Gastrocnemius medialis (tissue), 4 donors: ENCODE measurements at places on chromosomes 11 and 22. TPM values are rescaled to one million over a fixed set of nuclear protein-coding genes. Genes with fewer than 3 reads are reported as not detected.

The SLC22A12 gene
- not detected for total RNA-seq

The OR51B4 gene
- not detected for total RNA-seq

The APBB1 gene
- total RNA-seq: 49.2 TPM

The MUC2 gene
- total RNA-seq: not detected

The CREB3L1 gene
- total RNA-seq: 0.69 TPM

The PLA2G3 gene
- total RNA-seq: not detected

The SLC7A4 gene
- total RNA-seq: not detected

The CEP126 gene
- total RNA-seq: 0.42 TPM

The CRYBB1 gene
- 0.97 TPM for total RNA-seq

The FOLR1 gene
- total RNA-seq: not detected

GRCh38 chr11:65532388-65533064 lies 7.6 kb downstream of the SCYL1 start:
- no peak for DNase-seq
- no peak overlapping the region for H3K27ac ChIP-seq
- no peaks in the 10 kb centered on the region for H3K27me3 ChIP-seq
- peaks cover 73% of the 10 kb centered on the region for H3K36me3 ChIP-seq

GRCh38 chr22:44992166-44992565 lies 17.6 kb downstream of the PHF21B start:
- no peak overlapping the region for H3K27ac ChIP-seq
- no peaks in the 10 kb centered on the region for H3K36me3 ChIP-seq
- no peak overlapping the region for H3K4me3 ChIP-seq
- H3K4me1 ChIP-seq: no peaks in the 10 kb centered on the region
- no peaks in the 10 kb centered on the region for H3K27me3 ChIP-seq

- H3K36me3 ChIP-seq: no peaks in the 10 kb centered on the region
- peaks cover 2% of the 10 kb centered on the region for H3K27me3 ChIP-seq
These were observed 7.2 kb downstream of the PHOX2A start for GRCh38 chr11:72236774-72237111.

DNA sequence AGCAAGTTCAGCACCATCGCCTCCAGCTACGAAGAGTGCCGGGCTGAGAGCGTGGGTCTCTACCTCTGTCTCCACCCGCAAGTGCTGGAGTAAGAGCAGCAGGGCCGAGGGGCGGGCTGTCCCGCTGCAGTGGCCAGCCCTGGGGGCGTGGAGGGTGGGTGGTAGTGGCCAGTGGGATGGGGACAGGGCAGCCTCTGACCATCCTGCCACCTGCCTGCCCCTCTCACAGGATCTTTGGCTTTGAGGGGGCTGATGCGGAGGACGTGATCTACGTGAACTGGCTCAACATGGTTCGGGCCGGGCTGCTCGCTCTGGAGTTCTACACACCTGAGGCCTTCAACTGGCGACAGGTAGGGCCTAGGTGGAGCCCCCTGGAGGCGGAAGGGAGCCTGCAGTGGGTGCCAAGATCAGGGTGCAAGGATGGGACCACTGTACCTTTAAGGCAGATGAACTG lies 15.0 kb upstream of the BBS1 start:
- H3K36me3 ChIP-seq: peaks cover 71% of the 10 kb centered on the region
- H3K4me3 ChIP-seq: no peak overlapping the region
- H3K4me1 ChIP-seq: no peaks in the 10 kb centered on the region
- no peaks in the 10 kb centered on the region for H3K27me3 ChIP-seq
- DNase-seq: no peak

DNA sequence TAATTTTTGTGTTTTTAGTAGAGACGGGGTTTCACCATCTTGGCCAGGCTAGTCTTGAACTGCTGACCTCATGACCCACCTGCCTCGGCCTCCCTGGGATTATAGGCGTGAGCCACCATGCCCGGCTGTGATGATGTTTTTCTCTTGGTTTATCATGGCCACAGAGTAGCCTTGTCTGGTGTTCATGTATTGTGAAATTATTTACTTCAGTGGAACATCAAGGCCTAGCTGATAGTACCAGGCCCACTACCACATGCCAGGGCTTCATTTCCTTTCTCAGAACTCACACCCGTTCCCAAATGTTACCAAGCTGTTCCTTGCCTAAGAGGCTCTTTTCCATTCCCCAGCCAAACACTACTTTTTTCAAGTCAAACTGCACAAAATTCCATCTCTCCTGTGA lies 6.1 kb upstream of the DDB2 start:
- no peaks in the 10 kb centered on the region for H3K4me1 ChIP-seq
- H3K27me3 ChIP-seq: no peaks in the 10 kb centered on the region
- DNase-seq: no peak
- no peak overlapping the region for H3K4me3 ChIP-seq
- no peaks in the 10 kb centered on the region for H3K36me3 ChIP-seq

GRCh38 chr11:129163714-129164164 lies 28.4 kb downstream of the ARHGAP32 start:
- no peak overlapping the region for H3K4me3 ChIP-seq
- no peaks in the 10 kb centered on the region for H3K27me3 ChIP-seq
- no peak for DNase-seq
- no peak overlapping the region for H3K27ac ChIP-seq
- no peaks in the 10 kb centered on the region for H3K4me1 ChIP-seq

DNA sequence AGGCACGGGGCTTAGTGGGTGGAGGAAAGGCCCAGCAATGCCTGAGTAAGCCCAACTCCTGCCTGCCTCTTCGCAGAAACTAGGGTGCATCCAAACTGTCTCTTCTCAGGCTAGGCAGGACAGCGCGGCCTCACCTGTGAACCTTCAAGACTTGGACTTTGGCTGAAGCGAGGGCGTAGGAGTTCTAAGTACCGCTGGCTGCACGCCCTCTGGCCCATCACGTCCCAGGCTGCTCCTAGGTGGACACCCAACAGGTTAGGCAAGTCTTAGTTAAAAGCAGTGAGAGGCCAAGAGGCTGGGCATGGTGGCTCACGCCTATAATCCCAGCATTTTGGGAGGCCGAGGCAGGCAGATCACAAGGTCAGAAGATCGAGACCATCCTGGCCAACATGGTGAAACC lies 1.8 kb upstream of the DDB2 start:
- H3K4me3 ChIP-seq: no peak overlapping the region
- H3K36me3 ChIP-seq: no peaks in the 10 kb centered on the region
- H3K27ac ChIP-seq: no peak overlapping the region
- DNase-seq: no peak
- H3K27me3 ChIP-seq: no peaks in the 10 kb centered on the region

GRCh38 chr11:36985562-36985961 lies 387.5 kb upstream of the RAG2 start:
- no peak overlapping the region for H3K27ac ChIP-seq
- H3K27me3 ChIP-seq: no peaks in the 10 kb centered on the region
- no peak overlapping the region for H3K4me3 ChIP-seq
- no peaks in the 10 kb centered on the region for H3K4me1 ChIP-seq
- no peak for DNase-seq

GRCh38 chr11:10856689-10857458 lies 979 bp downstream of the ZBED5 start:
- no peaks in the 10 kb centered on the region for H3K27me3 ChIP-seq
- H3K36me3 ChIP-seq: no peaks in the 10 kb centered on the region
- peak overlapping the region; percentile 95 for H3K4me3 ChIP-seq
- peaks cover 33% of the 10 kb centered on the region for H3K4me1 ChIP-seq

- DNase-seq: no peak
- no peaks in the 10 kb centered on the region for H3K36me3 ChIP-seq
- no peaks in the 10 kb centered on the region for H3K27me3 ChIP-seq
- H3K27ac ChIP-seq: peak overlapping the region; percentile 67
These were observed 18.1 kb upstream of the INCENP start for GRCh38 chr11:62105667-62106191.

DNA sequence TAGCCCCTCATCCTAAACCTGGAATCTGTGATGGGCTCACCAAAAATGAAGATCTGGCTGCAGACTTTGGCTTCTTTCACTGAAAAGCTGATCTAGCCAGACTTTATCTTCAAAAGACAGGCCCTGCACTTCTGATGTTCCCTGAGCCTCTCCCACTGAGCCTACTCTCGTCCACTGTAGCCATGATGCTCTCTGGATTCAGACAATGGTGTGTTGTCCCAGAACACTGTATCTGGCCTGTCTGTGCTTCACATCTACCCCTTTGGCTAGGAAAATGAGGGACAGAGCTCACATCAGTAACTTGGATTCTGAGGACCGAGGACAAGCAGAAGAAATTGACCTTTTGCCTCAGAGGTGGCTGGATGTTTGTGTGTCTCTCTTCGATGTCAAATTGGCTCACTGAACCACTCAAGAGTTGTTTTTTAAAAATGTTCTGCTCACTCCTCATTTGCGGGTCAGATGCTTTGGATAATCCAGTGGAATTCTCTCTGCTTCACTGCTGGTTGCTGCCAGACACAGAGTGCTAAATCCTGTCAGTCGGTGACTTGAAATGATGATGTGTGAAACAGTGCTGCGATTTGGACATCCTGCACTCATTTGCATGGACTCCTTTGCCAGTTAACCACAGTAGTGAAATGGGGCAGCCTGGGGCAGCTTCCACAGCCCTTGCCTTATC lies 67.5 kb downstream of the ARFGAP2 start:
- H3K4me1 ChIP-seq: no peaks in the 10 kb centered on the region
- no peak overlapping the region for H3K4me3 ChIP-seq
- no peaks in the 10 kb centered on the region for H3K27me3 ChIP-seq
- H3K36me3 ChIP-seq: no peaks in the 10 kb centered on the region
- DNase-seq: no peak

- H3K27ac ChIP-seq: peak overlapping the region; percentile 94
- no peak overlapping the region for H3K4me3 ChIP-seq
- peaks cover 86% of the 10 kb centered on the region for H3K4me1 ChIP-seq
- H3K36me3 ChIP-seq: peaks cover 40% of the 10 kb centered on the region
These were observed 113.1 kb upstream of the NNMT start for GRCh38 chr11:114183044-114183511.

DNA sequence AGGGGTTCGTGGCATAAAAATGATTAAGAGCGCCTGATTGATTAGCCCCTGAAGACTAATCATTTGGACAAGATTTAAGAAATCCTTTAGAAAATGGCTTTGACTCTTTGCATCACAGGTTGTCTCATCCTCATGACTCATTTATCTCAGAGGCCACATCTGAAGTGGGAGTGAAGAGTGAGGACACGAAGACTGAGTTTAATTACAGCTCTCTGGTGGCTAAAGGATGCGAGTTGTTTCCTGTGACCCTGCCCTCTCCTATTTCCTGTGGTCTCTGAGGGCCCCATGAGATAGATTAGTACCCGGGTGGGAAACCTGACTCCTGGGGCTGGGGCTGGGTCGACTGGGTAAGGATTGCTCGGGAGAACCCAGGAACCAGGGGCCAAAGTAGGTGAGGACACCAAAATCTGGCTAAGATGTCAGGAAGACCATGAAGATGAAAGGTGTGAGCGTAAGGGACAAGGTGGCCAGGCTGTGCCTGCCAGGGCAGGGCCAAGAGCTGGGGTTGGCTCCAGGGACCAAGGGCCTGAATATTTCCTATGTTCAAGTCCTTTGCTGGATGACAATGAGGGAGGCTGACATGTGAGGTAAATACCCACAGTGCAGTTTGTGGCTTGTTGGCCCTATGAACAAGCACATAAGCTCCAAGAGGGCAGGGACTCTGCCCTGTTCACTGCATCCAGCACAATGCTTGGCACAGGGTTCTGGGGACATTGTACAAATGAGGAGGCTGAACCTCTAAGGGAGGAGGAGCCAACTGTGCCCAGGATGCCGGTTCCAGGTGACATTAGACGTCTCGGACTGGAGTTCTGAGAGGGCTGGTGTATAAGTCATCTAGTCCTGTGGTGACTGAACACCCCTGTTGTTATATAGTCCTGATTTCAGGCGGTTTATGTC lies 3.6 kb downstream of the OTOG start:
- no peak overlapping the region for H3K27ac ChIP-seq
- H3K4me1 ChIP-seq: no peaks in the 10 kb centered on the region
- H3K27me3 ChIP-seq: peaks cover 12% of the 10 kb centered on the region
- DNase-seq: no peak

- no peaks in the 10 kb centered on the region for H3K27me3 ChIP-seq
- H3K27ac ChIP-seq: peak overlapping the region; percentile 9
- H3K4me3 ChIP-seq: no peak overlapping the region
- peaks cover 13% of the 10 kb centered on the region for H3K4me1 ChIP-seq
- DNase-seq: no peak
- no peaks in the 10 kb centered on the region for H3K36me3 ChIP-seq
These were observed 114.1 kb downstream of the MAML2 start for GRCh38 chr11:96228910-96229309.

GRCh38 chr11:116906479-116906878 lies 69.1 kb upstream of the APOA1 start:
- H3K4me3 ChIP-seq: no peak overlapping the region
- H3K4me1 ChIP-seq: peaks cover 19% of the 10 kb centered on the region
- no peak for DNase-seq
- H3K27me3 ChIP-seq: no peaks in the 10 kb centered on the region

GRCh38 chr11:75931124-75931523 lies 116.1 kb downstream of the UVRAG start:
- H3K4me3 ChIP-seq: no peak overlapping the region
- no peaks in the 10 kb centered on the region for H3K27me3 ChIP-seq
- peaks cover 3% of the 10 kb centered on the region for H3K4me1 ChIP-seq
- H3K36me3 ChIP-seq: no peaks in the 10 kb centered on the region

GRCh38 chr22:32607086-32607485 lies 132.5 kb downstream of the FBXO7 start:
- H3K36me3 ChIP-seq: no peaks in the 10 kb centered on the region
- H3K4me3 ChIP-seq: no peak overlapping the region
- H3K4me1 ChIP-seq: no peaks in the 10 kb centered on the region
- no peak overlapping the region for H3K27ac ChIP-seq
- no peaks in the 10 kb centered on the region for H3K27me3 ChIP-seq
- no peak for DNase-seq

DNA sequence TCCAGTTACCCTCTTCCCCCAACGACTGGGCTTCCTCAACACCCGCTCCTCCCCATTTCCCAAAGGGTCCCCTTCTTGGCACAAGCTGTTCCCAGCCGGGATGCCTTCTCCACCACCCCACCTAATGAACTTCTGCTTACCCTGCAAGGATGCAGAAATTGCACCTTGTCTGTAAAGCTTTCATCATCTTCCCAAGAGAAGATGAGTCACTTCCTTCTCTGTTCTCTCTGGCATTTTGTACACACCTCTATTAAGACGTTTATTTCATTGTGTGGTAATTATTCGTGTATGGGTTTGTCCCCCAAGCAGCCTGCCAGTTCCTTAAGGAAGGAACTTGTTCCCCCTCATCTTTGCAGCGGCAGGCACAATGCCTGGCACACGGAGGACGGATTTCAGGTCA lies 351.1 kb downstream of the CADM1 start:
- no peaks in the 10 kb centered on the region for H3K4me1 ChIP-seq
- no peak overlapping the region for H3K27ac ChIP-seq
- H3K36me3 ChIP-seq: no peaks in the 10 kb centered on the region
- H3K4me3 ChIP-seq: no peak overlapping the region
- no peaks in the 10 kb centered on the region for H3K27me3 ChIP-seq

DNA sequence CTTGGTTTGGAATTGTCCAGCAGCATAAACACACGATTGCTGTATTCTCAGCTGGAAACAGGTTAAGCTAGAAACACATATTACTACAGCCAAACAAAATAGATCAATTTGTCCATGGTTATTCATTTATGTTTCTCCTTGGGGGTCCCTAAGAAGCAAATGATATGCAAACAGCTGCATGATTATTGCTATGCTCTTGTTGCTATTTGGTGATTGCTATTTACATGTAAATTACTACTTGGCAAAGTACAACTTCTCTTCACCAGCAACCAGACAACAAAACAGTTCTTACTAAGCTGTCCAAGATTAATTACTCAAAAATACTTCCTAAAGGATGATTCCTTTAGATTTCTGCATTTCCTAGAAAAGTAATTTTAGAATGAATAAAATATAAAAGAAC lies 567.9 kb upstream of the ARHGAP42 start:
- no peak overlapping the region for H3K4me3 ChIP-seq
- H3K27me3 ChIP-seq: no peaks in the 10 kb centered on the region
- H3K27ac ChIP-seq: no peak overlapping the region
- H3K4me1 ChIP-seq: no peaks in the 10 kb centered on the region
- no peak for DNase-seq
- no peaks in the 10 kb centered on the region for H3K36me3 ChIP-seq

- no peak for DNase-seq
- no peaks in the 10 kb centered on the region for H3K27me3 ChIP-seq
These were observed 113.5 kb downstream of the MAML2 start for GRCh38 chr11:96229354-96229977.
